ENCODE measurements at places on chromosomes 7 and 10. TPM values are rescaled to one million over a fixed set of nuclear protein-coding genes. Genes with fewer than 3 reads are reported as not detected.

GRCh38 chr7:14999331-14999730 lies 96.8 kb upstream of the DGKB start:
- H3K4me3 ChIP-seq: no peak overlapping the region
- no peak for DNase-seq
- no peak overlapping the region for H3K27ac ChIP-seq
- no peaks in the 10 kb centered on the region for H3K36me3 ChIP-seq

DNA sequence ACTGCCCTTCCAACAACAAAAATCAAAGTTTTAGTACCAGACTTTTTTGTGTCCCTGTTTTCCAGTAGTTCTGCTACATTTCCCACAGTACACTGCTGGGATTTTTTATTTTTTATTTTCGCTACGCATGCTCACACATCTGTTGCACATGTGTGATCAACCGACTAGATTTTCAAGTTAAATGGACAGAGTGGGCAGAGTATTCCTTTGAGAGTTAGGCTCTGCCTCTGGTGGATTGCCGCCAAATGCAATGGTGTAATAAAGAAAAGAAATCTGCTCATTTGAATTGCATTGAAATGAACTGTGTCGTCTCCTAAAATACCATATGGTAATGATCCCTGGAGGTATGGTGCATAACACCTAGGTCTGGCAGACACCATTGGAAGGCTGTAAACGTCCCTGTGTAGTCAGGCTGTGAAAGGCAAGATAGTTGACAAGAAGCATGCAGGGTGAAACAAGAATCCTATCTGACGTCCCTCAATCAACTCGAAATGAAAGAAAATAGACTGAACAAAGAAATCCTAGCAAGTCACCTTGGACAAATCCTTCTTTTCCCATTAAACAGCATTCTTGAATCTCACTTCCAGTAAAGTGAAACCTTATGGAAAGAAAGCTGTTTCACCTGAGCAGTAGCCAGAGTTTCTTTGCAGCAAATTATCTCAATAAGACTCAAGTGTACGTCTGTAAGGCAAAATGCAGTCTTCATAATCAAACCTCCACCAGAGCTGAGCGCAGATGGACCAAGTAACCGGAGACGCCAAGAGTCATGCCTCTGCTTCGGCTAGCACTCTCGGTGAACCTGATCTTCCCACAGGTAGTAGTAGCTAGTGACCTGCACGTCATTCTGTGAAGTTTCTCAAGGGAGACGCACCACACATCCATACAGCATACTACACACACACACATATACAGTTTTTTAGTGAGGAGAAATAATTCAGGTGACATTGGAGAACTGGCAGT lies 357.3 kb downstream of the CRPPA start:
- no peaks in the 10 kb centered on the region for H3K36me3 ChIP-seq
- no peak for DNase-seq
- H3K4me1 ChIP-seq: peaks cover 8% of the 10 kb centered on the region
- H3K4me3 ChIP-seq: no peak overlapping the region
- H3K27me3 ChIP-seq: no peaks in the 10 kb centered on the region

- no peaks in the 10 kb centered on the region for H3K27me3 ChIP-seq
- no peak for DNase-seq
- no peak overlapping the region for H3K4me3 ChIP-seq
- H3K27ac ChIP-seq: no peak overlapping the region
- H3K4me1 ChIP-seq: no peaks in the 10 kb centered on the region
Measured at GRCh38 chr7:17558558-17559332, 260.3 kb downstream of the AHR start.

- DNase-seq: no peak
- peaks cover 20% of the 10 kb centered on the region for H3K36me3 ChIP-seq
- no peaks in the 10 kb centered on the region for H3K4me1 ChIP-seq
- H3K27ac ChIP-seq: no peak overlapping the region
- no peak overlapping the region for H3K4me3 ChIP-seq
Measured at GRCh38 chr10:6119962-6120361, 31.1 kb downstream of the RBM17 start.

- H3K36me3 ChIP-seq: no peaks in the 10 kb centered on the region
- no peaks in the 10 kb centered on the region for H3K4me1 ChIP-seq
- H3K27me3 ChIP-seq: no peaks in the 10 kb centered on the region
Measured at GRCh38 chr10:106506526-106507283, 657.8 kb downstream of the SORCS1 start.

GRCh38 chr10:26543567-26544306 lies 105.6 kb downstream of the APBB1IP start:
- H3K27ac ChIP-seq: no peak overlapping the region
- no peaks in the 10 kb centered on the region for H3K4me1 ChIP-seq
- DNase-seq: no peak
- no peak overlapping the region for H3K4me3 ChIP-seq

DNA sequence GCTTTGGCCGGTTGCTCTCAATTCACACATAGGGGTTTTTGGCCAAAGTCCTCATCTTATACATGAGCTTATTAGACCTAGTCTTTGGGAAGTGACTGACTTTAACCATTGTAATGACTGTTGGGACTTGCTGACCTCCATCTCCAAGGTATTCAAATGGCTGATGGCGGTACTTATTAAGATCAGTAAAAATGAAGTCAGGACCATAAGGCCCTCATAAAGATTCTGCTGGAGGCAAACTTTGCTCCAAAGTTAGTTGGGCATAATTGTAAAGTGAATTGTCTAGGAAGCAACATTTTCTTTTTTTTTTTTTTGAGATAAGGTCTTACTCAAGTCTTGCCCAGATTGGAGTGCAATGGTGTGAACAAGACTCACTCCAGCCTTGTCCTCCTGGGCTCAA lies 76.3 kb upstream of the MKLN1 start:
- H3K4me3 ChIP-seq: no peak overlapping the region
- H3K4me1 ChIP-seq: no peaks in the 10 kb centered on the region
- no peaks in the 10 kb centered on the region for H3K27me3 ChIP-seq
- H3K36me3 ChIP-seq: peaks cover 15% of the 10 kb centered on the region

The MMRN2 gene
- total RNA-seq: 1.0 TPM

The SAMD9L gene
- not detected for total RNA-seq

DNA sequence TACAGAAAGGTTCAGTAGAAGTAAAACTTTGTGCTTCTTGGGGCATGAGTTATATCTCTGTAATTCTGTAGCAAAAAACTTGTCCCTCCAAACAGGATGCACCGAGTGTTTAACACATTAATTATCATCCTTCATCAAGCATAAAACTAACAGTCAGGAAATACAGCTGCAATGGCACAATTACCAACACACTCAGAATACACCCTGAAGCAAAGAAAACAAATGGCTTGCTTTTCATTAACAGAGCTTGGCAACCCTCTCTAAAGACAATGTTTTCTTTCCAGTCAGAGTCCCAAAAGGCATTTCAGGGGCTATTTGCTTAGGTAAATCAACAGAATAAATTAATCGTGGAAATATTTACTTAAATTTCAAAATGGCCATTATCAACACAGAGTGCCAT lies 107.7 kb downstream of the ICA1 start:
- peaks cover 6% of the 10 kb centered on the region for H3K36me3 ChIP-seq
- DNase-seq: no peak
- no peaks in the 10 kb centered on the region for H3K27me3 ChIP-seq
- H3K4me1 ChIP-seq: peaks cover 7% of the 10 kb centered on the region
- no peak overlapping the region for H3K4me3 ChIP-seq

- H3K4me1 ChIP-seq: no peaks in the 10 kb centered on the region
- no peak overlapping the region for H3K27ac ChIP-seq
- no peaks in the 10 kb centered on the region for H3K36me3 ChIP-seq
Measured at GRCh38 chr10:100333661-100334440, 3.8 kb upstream of the PKD2L1 start.

DNA sequence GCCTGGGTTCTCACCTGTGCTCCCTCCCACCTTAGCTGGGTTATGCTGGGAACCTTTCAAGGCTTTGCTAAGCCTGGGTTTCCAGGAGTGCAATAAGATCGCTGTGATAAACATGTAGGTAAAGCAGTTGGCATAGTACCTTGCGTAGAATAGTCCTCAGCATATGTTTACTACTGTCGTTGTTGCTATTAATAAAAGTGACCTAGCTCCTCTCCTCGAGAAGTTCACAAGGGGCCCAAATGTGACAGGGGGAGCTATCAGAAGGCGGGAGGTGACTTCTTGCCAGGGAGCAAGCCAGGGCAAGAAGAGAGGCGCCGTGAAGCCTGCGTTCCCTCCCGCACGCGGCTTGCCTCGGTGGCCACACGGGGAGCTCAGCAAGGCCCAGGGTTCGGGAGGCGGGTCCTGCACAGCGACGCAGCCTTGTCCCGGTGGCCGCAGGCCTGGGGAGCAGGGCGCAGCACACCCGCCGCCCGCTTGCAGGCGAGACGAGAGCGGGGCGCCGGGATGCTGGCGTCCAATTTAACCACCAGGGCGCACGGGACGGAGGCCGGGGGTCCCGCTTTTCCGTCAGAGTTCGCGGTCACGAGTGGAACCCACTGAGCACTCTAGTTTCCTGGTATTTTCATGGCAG lies 106.2 kb downstream of the SNX10 start:
- H3K27ac ChIP-seq: no peak overlapping the region
- H3K4me1 ChIP-seq: peaks cover 18% of the 10 kb centered on the region
- peak overlapping the region; percentile 84 for H3K4me3 ChIP-seq
- DNase-seq: peak; percentile 76

The UTF1 gene
- 12.2 TPM for total RNA-seq

Data from GM23338 (cell line).